ENCODE measurements at places on chromosomes 16 and 17.

- no peak for DNase-seq
Measured at GRCh38 chr17:79970576-79971068, 65.0 kb downstream of the TBC1D16 start.

DNA sequence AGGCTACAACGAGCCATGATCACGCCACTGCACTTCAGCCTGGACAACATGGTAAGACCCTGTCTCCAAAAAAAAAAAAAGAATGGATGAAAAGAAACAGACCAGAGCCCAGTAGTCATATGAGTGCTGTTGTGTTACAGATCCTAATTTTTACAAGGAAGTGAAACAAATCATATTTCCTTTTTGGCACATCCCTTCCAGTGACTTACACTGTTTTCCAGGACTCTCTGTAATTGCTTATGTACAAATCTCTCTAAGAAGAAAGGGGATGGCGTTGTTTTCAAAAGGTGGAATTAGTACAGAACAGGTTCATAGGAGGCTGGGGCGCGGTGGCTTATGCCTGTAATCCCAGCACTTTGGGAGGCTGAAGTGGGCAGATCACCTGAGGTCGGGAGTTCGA is 19.8 kb upstream of the ZNF594 start:
- DNase-seq, result no peak

GRCh38 chr17:36535669-36536081 is 888 bp downstream of the PIGW start:
- DNase-seq, result no peak

GRCh38 chr16:502179-502943 is 25.2 kb upstream of the CAPN15 start:
- DNase-seq, result no peak

DNA sequence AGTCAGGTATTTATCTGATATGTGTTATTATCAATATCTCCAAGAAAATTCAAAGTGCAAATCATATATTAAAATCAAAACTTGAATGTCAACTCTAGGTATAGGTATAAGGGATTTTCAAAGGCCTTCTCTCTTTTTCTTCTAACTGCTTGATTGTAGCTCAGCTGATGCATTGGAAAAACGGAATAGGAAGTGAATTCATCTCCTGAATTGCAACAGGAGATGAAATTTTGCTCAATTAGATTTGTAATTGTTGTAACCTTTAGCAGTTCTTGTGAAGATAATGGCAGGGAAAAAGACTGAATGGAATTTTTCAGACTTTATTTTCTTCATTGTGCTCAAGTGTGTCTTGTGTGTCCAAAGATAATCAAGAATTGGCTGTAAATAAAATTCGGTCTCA is 190.2 kb upstream of the KCNJ16 start:
- no peak for DNase-seq

DNA sequence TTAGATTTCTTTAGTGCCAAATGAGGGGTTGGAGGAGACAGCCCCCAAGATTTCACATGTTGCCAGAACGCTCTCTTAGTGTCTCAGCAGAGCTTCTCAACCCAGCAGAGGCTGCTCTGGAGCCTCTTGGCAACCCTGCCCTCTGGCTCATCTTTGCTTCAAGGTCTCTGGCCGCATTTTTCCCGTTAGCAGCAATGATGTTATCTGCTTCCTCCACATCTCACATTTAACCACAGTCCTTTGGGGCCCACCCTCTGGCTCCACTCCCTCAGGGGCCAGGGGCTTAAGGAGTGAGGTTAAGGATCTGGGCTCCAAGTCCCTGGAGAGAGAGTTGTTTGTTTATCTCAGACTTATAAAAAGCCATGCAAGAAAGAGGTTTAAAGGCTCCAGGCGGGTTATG is 3.3 kb upstream of the XYLT1 start:
- no peak for DNase-seq

GRCh38 chr17:10579270-10579669 is 29.8 kb upstream of the MYH2 start:
- DNase-seq, result no peak

DNA sequence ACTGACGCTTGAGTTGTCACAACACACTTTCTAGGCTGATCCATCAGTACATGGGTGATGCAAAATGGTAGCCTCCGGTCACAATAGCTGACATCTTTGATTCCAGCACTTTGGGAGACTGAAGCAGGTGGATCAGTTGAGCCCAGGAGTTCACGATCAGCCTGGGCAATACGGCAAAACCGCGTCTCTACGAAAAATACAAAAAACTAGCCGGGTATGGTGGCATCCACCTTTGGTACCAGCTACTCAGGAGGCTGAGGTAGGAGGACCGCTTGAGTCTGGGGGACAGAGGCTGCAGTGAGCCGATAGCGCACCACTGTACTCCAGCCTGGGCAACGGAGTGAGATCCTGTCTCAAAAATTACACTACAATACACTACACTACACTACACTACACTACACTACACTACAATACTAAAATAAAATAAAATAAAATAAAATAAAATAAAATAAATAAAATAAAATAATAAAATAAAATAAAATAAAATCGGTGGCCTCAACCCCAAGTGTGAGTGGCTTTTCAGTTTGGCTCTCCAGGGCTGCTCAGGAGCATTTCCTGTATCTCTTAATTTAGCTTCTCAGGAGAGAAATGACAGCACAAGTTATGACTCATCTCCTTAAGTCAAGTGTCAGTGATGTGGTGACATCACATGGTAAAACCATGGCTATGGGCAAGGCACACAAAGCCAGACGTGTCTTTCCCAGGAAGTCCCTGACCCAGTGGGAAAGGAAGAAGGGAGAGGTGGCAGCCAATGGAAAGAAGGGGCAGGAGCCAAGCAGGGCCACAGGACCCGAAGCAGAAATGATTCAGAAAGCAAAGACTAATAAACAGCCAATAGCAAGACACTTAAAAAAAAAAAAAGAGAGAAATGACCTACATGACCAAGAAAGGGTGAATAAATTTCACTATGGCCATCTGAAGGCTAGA is 75.3 kb upstream of the TBC1D3K start:
- DNase-seq, result no peak

GRCh38 chr16:12754824-12755543 is 48.7 kb downstream of the CPPED1 start:
- no peak for DNase-seq

DNA sequence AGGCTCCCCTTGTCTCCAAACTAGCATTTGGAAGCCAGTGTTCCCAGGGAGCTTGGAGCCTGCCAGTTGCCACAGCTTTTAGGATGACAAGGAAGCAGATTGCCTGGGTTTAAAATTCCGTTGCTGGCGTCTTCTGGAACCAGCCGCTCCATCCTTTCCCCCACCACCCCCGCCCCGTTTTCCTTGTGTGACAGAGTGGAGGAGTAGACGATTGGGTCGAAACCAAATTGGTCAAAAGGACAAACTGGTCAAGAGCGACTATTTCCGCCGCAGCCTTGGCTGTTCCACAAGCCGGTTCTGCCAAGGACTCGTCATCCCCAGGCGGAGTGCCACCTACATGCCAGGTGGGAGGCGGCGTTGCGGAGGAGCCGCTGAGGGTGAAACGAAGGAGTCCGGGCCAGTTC is 91.1 kb downstream of the RPA1 start:
- no peak for DNase-seq

DNA sequence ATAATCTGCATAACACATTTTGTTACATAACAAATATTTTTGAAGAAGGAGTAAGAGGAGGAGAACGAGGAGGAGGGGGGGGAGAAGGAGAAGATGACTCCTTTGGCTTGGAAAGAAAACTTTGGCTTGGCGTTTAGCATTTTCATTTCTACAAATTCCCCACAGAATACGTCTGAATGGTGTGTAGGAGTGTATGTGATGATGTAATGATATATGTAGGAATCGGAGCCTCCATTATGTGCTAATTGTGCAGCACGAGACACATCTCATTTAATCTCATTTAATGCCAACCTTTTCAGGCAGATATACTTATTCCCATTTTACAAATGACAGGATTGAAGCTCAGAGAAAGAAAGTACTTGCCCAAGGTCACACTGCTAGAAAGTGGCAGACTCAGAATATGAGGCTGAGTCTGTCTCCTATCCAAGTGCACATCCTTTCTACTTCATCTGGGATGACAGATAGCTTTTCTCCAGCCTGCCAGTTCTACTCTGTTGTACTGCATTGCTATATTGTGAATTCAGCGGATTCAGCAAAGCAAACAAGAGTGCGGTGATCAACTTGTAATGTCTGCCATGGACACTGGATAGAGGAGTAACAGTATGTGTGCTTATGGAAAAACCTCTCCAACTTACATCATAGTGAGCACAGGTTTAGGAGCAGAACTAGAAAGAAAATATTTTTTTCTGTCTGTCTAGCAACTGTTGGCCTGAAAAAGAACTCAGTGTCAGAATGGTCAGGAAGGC is 10.4 kb upstream of the SLC47A2 start:
- no peak for DNase-seq

- DNase-seq, result no peak
Measured at GRCh38 chr17:60089096-60089806, 10.5 kb upstream of the HEATR6 start.

GRCh38 chr16:74760007-74760767 is 14.4 kb downstream of the FA2H start:
- no peak for DNase-seq

DNA sequence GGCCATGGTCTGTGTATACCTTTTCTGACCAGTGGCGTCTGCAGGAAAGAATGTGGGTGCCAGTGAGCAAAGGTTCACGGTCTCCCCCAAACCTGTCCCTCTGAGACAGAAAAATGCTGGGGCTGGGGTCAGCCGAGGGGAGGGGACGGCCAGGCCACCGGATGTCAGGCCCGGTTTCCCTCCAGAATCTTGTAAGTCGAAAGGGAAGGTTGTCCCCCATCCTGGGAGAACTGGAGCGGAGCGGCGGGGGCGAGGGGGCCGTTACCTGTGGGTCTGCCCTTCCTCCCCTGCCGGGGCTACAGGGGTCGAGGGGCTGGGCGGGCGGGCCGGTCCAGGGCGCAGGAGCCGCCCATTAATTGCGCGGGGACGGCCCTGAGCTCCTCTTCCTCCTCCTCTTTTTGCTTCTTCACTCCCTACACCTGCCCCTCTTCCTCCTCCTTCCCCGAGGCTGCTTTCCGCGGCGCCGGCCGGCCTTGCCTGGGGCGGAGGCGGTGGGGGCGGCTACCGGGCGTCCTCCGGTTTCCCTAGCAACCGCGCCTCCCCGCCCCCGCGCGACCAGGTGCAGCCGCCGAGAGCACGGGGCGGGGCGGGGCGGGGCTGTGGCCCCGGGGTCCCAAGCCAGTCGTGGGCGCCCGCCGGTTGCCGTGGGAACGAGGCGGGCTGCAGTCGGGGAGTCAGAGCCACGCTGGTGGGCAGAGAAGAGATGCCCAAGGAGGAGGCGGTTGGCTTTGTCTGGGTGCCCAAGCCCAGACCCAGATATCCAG is at the start of gene MARCHF10:
TSS of gene MARCHF10 (minus strand) at position 503 of the 764 bp plus-strand sequence. CDS start 6,579 bp downstream, outside the sequence.
- DNase-seq, result peak; percentile 45

Data from stimulated activated CD4-positive, alpha-beta T cell treated with anti-CD3 and anti-CD28 coated beads, Interleukin-4, amount 100 ng/mL, for 4 hours (primary cell).